ENCODE measurements at places on chromosomes 12 and 14. TPM values are rescaled to one million over a fixed set of nuclear protein-coding genes. Genes with fewer than 3 reads are reported as not detected.

CLEC4A gene
- polyA plus RNA-seq, result 3.7 TPM

AQP2 gene
- 0.61 TPM for polyA plus RNA-seq

DPF3 gene
- polyA plus RNA-seq, result 2.8 TPM

ADGRD1 gene
- polyA plus RNA-seq, result 2.8 TPM

SLC38A4 gene
- 0.40 TPM for polyA plus RNA-seq

ENDOU gene
- polyA plus RNA-seq, result 0.51 TPM

SMCO2 gene
- polyA plus RNA-seq, result not detected

All from adrenal gland (tissue), 19 donors.